Stimulated activated CD4-positive, alpha-beta T cell treated with anti-CD3 and anti-CD28 coated beads, Interleukin-15, amount 100 ng/mL, for 1 hour (primary cell): ENCODE measurements at places on chromosomes 11 and 22.

- DNase-seq = no peak
Observed at GRCh38 chr22:24157822-24158135, 23.5 kb upstream of the SUSD2 start.

DNA sequence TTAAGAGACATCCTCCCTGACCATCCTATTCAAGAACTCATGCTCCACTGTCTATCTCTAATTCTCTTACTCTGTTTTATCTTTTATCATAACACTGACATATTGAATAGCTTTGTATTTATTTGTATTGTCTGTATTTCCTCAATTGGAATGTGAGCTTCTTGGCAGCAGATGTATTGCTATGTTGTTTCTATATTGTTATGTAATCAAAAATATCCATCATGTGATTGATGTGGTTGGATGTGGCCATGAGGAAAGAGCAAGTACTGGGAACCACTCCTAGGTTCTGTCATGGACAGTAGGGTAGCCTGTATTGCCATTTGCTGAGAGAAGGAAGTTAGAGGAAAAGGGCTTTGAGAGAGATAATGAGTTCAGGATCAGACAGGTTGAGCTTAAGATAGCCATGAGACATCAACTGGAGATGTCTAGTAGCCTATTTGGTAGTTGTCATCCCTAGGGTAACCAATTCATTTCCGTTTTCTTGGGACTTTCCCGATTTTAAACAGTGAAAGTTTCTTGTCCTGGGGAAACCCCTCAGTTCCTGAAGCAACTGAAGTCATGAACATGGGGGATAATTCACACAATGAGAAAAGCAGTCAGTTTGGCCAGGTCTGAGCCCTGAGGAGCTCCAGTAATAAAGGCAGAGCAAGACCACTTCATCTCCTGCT lies 404.5 kb downstream of the INSC start:
- DNase-seq = no peak

GRCh38 chr11:86869531-86869930 lies 69.2 kb downstream of the PRSS23 start:
- DNase-seq = no peak

DNA sequence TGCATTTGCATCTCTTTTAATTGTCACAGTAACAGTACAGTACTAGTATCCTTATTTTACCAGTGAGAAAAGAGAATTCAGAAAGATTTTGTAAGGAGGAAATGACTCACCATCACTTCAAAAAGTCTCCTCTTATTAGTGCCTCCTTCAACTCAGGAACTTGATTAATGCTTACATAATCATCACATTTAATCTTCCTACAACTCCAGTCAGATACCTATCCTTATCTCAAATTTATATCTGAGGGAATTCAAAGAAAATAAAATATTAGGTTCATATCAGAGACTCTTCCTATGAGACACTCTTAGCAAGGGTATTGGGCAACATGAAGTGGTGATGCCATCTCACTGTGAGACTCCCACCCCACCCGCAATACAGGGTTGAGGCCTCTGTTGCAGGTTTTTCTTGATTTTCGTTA lies 26.1 kb upstream of the CTSC start:
- no peak for DNase-seq

GRCh38 chr11:72471005-72471898 lies 36.9 kb upstream of the CLPB start:
- DNase-seq = peak; percentile 5

DNA sequence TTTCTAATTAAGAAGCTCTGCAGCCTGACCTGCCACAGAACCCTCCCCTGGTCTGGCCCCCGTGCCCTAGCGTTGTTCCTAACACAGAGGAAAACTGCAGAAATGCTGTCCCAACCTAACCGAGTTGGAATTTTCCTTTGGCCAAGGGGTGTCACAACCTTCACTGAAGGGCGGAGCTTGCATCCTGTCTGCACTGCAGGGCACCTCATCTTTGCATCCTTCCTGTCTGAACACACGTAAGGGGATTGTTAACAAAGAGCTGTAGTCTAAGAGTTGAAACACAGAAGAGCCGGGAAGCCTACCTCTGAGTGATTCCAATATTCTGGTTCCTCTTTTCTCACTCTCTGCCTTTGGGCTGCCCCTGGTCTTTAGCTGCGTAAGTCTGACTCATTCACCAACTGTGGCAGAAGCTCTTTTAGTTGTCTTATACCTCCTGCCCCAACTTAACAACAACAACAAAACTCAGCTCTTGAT lies 1.6 kb downstream of the DIXDC1 start:
- DNase-seq = no peak

- no peak for DNase-seq
Observed at GRCh38 chr11:105092256-105093239, 47.0 kb downstream of the CARD18 start.

DNA sequence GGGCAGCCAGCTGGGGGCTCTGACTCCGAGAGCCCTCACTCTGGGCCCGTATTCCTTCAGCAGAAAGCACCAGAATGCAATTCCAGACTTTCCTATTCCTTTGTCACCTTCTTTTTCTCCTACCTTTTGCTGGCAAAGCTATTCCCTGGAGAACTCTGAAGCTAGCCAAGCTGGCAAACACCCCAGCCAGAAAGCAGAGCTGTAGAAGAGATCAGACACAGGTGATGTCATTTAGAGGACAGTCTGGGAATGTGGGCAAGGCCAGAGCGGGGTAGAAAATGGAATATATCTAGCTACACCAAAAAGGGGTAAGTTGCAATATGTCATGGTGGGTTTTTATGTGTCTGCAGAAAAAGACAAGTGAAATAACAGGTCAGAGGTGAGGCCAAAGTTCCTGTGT lies 205.1 kb downstream of the NXPE2 start:
- no peak for DNase-seq

GRCh38 chr11:63613517-63614135 lies 607 bp downstream of the PLAAT3 start:
- DNase-seq = no peak

DNA sequence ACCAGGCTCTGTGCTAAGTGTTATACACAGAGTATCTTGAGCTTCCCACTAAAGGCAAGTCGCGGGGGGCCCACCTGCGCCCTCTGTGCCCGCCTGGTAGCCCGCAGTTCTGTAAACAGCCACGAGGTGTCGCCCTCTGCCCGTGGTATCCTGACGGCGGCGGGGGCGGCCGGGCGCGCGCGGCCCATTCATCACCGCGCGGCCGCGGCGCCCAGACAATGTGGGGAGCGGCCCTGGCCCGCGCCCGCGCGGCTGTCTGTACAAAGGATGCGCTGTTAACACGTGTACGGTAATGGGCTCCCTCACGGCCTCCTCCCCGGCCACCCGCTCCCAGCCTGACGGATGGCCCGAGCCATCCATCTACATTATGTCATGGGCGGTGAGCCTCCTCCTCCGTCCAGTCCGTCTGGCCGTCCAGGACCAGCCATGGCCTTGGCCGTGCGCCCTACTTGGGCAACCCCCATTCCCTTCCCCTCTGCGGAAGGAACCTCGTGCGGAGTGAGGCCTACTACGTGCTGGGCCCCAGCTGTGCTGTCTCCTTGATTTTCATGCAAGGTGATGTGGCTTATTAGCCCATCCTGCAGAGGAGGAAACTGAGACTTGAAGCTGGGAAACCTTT lies 99.4 kb downstream of the MIAT start:
- DNase-seq = peak; percentile 17

DNA sequence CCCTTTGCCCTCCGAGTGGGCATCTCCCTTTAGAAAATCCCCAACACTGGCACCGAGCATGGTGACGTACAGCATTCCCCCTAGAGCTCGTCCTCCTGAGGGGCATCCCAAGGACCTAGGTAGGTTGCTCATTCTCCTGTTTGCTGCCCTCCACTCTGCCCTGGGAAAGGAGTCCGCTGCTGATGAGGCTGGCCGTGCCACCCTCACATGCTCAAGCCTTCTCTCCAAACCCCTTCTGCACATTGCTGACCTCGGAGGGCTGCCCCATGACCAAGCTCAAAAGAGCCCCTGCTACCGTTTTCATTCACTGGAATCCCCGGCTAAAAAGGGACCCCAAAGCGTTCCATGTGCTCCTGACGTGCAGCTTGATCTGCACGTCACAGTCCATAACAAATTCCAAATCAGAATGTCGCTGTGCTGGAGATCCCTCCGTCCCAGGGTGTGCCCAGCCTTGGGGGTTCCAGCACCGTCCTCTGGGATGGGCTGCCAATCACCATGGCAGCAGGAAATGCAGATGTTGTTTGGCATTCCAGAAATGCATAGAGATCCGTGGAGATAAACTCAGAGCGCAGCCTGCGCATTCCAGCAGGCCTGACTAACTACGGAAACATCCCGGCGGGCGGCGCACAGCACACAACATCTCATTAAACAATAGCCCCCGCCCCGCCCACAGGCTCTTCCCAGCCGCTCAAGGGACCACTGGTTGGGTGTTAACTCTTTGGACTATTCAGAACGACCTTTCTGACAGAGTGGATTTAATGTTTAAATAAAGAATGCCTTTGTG lies 26.3 kb upstream of the GNB1L start:
- DNase-seq = no peak

- DNase-seq = no peak
Observed at GRCh38 chr22:19608003-19608690, 83.9 kb upstream of the CLDN5 start.

GRCh38 chr11:34267013-34267412 lies 90.8 kb downstream of the ABTB2 start:
- DNase-seq = no peak

- DNase-seq = no peak
Observed at GRCh38 chr22:17753401-17753989, 20.8 kb downstream of the BID start.

GRCh38 chr11:1354125-1354938 lies 35.4 kb upstream of the BRSK2 start:
- DNase-seq = no peak

GRCh38 chr11:116929414-116930090 lies 92.1 kb upstream of the APOA1 start:
- DNase-seq = no peak

DNA sequence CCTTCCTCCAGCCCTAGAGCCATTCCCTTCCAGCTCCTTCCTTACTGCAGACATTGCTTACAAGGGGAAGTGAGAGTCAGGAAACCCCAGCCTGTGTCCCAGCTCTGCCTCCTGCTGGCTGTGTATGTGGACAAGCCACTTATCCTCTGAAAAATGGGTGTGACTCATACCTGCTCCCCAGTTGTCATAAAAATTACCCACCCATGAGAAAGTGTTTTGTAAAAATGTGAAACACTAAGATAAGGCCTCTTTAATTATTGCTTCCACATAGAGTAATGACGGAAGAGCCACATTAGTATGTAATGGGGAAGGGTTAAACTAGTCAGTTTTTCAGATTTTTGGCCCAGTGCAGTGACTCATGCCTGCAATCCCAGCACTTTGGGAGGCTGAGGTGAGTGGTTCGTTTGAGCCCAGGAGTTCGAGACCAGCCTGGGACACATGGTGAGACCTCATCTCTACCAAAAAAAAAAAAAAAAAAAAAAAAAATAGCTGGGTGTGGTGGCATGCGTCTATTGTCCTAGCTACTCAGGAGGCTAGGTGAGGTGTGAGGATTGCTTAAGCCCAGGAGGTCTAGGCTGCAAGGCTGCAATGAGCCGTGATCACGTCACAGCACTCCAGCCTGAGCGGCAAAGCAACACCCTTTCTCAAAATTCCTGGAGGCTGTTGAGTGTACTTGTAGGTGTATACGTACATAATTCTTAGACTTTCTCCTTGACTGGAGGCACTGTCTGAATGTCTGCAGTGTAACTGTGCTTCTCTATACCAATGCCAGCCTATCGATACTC lies 84.9 kb downstream of the CTTN start:
- no peak for DNase-seq

GRCh38 chr11:8805296-8805695 lies 105.7 kb upstream of the AKIP1 start:
- DNase-seq = no peak

GRCh38 chr11:71502871-71503435 lies 24.1 kb upstream of the KRTAP5-7 start:
- no peak for DNase-seq

- no peak for DNase-seq
Observed at GRCh38 chr11:1888811-1889210, 2.9 kb downstream of the PRR33 start.

DNA sequence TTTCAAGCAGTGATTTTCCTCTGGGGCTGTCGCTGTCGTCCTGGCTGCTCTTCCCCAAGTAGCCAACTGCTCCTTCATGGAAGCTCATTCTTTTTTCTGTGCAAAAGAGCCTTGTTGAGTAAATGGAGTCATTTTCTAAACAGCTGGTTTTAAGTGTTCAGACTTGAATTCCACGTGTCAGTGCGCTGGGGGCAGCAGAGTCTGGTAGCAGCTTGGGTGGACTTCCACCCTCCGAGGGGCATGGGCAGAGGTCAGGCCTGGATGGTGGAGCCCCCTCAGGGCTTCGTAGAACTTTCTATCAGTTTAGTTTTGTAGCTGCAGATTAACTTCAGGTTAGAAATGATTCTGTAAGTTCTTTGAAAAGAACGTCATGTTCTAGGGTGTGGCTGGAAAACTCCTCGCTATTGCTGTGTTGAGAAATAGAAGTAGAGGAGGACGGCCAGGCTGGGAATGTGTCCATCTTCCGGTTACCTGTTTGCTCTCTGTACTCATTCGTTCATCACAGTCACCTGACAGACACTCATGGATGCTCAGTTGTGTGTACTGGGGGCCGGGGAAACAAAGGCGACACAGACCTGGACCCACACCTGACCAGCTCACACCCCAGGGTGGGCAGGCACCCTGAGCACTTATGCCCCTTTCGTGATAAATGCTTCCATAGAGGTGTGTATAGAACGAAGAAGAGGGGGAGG lies 270.7 kb downstream of the TBC1D22A start:
- DNase-seq = no peak

- DNase-seq = peak; percentile 66
Observed at GRCh38 chr22:22753526-22754267, 109.3 kb downstream of the GGTLC2 start.

GRCh38 chr11:14347494-14347893 lies 11.5 kb downstream of the RRAS2 start:
- no peak for DNase-seq

DNA sequence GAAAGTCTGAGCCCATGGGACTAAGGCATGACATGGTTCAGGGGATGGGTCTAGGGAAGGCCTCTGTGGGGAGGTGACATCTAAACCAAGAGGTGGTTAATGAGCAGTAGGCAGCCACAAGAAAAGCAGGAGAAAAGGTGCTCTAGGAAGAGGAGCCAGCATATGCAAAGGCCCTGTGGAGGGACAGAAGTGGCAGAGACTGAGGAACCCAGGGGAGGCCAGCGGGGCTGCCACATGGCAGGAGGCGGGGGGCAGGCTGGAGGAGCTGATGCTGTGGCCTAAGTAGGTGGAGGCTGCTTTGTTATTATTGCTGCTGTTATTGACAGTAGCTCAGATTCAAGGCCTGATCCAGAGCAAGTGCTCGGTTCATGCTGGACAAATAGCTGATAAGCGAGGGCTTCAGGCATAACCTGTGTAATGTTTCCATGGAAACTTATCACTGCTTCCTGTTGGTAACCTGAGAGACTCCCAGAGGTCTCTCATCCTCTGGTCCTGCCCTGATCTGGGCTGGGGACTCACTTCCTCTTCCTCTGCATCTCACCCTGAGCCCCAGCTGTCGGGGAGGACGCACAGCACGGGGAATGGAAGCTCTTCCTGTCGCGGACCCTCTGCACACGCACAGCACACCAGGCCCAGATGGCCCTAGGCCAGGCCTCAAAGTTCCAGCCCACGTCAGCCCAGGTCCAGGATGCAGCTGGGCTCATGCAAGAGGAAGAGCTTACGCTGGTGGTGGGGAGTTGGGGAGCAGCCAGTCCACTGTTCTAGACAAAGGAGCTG lies 75.2 kb upstream of the TP53I11 start:
- DNase-seq = no peak
